Calu3 (cell line): ENCODE measurements at places on chromosomes 16 and 17. TPM values are rescaled to one million over a fixed set of nuclear protein-coding genes. Genes with fewer than 3 reads are reported as not detected.

Gene SHMT1
- total RNA-seq: 52.3 and 55.7 TPM in 2 replicates

Gene TVP23C
- 7.4 and 7.7 TPM in 2 replicates for total RNA-seq

Gene FBXL16
- 1.3 and 4.6 TPM in 2 replicates for total RNA-seq

Gene CES1
- total RNA-seq: 0.78 and 0.86 TPM in 2 replicates

Gene KRT33B
- total RNA-seq: not detected in 2 replicates
